Activated T-cell treated with anti-CD3 and anti-CD28 coated beads for 4 hours (primary cell): ENCODE measurements at places on chromosomes 5 and 9.

- no peak for DNase-seq
Observed at GRCh38 chr9:128246471-128246870, 29.3 kb downstream of the GOLGA2 start.

DNA sequence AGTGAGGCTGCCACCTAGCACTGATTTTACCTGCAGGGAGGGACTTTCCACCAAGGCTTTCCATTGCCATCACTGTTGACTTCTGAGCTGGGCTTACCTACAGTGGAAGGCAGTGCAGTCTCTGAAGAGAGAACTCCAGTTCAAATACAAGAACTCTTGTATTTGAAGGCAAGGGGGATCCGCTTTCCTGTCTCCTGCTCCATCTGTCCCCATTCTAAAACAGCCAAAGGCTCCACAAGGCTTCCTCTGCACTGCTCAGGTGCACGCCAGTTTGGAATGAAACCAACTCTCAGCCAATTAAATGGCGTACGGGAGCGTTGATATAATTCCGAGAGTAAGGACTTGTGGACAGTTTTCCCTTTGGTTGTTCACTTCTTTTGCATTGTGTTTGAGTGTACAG is 66.0 kb upstream of the CXCL14 start:
- DNase-seq = no peak

DNA sequence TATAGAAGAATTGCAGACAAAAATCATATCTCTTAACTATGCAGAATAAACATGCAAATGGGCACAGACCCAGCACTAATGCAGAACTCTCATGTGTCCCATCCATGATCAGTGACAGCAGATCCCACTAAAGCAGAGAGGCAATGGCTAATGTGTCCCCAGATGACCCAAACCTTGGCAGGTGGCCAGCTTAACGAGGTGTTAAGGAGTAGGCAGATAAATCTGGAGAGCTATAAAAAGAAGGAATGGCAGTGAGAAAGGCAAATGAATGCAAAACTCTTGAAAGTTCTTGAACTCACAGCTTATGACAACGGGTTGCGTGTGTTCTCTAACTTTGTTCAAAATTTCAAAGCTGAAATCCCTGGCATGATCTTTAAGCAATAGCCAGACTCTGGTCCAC is 265.4 kb downstream of the RASEF start:
- no peak for DNase-seq

DNA sequence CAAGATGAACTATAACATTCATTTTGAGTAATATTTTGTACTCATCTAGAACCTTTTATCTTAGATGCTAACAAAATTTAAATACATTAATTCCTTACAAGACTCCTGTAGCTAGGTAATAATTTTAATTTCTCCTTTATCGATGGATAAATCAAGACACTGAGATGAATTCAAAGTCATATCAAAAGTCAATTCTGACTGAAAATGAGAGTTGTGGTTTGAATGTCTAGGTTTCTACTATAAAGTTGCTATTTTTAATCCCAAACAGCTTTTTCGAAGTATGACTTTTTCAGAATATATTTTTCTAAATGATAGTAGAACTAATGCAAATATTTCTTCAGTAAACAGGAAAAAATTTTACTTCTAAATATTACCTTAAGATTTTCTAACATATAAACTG is 491.7 kb upstream of the FAM174A start:
- no peak for DNase-seq

DNA sequence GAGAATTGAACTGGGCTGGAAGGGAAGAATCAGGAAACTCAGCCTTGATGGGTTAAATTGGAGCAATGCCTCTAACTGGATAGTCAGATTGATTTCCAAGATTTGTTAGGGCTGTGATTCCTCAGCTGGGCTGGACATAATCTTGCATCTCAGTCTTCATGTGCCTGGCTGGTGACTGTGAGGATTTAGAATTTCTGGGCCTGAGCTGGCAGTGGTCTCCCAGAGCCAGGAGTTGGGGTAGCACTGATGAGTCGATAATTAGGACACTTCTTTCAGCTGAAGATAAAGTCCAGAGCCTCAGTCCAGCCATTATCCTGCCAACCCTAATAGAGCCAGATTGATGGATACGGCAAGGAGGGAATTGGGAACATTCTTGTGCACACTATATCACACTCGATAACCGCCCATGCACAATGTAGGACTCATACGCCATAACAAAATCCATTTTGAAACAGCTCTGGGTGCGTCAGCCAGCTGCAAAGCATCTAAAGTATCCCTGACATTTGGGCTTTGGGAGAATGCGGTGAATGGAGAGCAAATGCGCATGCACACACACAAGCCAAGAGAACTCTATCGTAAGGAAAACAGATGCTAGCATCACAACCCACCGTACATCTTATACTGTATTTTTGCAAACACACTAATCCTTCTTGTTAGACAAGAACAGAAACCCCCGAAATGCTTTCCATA is 405.1 kb upstream of the KLF4 start:
- DNase-seq = no peak

DNA sequence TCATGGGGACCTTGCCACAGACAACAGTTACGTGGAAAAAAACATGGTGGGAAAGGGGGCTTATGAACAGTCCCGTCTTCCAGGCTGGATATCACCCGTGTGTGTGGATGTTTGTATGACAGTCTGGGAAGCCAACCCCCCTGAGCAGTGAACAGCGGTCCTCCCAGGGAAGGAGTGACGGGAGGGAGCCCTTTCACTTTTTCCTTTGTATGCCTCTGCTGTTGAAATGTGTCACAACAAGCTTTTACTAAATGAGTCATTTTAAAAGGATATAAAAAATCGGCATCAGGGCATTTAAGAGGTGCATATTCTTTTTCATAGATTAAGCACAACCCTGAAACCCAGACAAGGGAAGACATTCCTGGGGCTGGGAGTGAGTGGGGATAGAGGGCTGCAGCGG is 5.1 kb downstream of the MYMK start:
- DNase-seq = no peak

GRCh38 chr5:78922879-78923621 is 62.1 kb downstream of the ARSB start:
- no peak for DNase-seq

DNA sequence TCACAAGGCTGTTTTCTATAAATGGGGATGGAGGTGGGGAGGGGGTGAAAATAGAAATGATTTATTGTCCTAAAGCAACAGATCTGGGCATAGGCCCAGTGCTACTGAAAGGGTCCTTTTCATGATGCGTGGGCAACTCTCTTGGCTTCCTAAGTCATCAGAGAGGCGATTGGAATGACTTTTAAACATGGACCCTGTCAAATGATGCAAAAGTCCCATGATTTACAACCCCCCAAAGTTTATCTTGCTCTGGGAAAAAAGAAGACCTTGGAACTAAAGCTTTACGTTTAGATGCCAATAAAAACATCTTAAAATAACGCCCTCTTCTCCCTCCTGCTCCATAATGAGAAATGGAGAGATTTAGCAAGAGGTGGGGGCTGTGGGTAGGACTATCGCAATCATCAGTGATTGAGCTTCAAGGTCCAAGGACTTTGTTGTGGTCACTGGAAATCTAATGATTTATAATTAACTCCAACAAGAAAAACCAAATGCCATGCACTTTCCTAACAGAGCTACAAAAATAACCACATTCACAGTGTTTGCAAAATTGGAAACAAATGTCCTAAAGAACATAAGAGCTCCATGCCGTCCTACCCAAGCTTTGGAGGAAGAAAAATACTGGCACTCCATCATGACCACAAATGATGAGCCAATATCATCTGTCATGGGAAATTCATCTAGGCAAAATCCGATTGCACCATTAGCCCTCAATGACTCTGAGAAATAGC is 167.5 kb upstream of the CLINT1 start:
- no peak for DNase-seq

GRCh38 chr5:159163701-159164046 is 45.7 kb downstream of the RNF145 start:
- no peak for DNase-seq

DNA sequence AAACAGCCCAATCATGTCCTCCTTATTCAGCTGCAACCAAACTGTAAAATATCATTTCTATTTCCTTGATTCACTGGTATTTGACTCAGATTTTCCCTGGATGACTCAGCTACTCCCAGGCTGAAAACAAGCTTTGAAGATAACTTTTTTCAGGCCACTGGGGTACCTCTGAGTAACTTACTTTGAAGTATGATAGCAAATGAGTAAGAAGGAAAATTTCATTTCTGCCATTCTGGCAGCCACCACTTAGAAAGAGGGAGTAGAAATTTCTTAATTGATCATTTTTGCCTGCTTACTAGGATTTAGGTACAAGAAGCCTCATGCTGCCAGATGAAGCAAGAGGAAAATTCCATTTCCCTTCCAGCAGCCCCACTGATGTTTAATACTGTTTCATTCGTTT is 247.4 kb downstream of the PRELID2 start:
- no peak for DNase-seq

- no peak for DNase-seq
Observed at GRCh38 chr5:113939988-113940387, 421.9 kb upstream of the KCNN2 start.

- no peak for DNase-seq
Observed at GRCh38 chr9:109602987-109603386, 104.9 kb upstream of the PTPN3 start.

DNA sequence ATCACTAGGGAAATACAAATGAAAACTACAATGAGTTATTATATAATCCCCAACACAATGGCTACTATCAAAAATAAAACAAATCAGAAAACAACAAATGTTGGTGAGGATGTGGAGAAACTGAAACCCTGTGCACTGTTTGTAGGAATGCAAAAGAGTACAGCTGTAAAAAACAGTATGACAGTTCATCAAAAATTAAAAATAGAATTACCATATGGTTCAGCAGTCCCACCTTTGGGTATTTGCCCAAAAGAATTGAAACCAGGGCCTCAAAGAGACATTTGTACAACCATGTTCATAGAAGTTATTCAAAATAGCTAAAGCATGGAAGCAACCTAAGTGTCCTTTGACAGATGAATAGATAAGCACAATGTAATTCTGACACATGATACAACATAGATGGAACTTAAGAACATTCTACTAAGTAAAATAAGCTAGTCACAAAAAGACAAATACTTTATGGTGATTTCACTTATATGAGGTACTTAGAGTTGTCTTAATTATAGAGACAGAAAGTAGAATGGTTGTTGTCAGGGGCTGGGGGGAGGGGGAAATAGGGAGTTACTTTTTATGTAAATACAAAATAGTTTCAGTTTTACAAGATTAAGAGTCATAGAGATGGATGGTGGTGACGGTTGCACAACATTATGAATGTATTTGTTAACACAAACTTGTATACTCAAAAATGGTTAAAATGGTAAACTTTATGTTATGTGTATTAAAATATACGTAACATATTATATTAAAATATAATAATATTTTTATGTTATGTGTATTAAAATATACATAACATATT is 102.8 kb downstream of the KCTD16 start:
- no peak for DNase-seq

GRCh38 chr5:181243564-181244343 is at the start of gene RACK1:
TSS of gene RACK1 (minus strand) at chr5:181243906. CDS start at chr5:181243800, 106 bp downstream.
- DNase-seq = peak; percentile 85

DNA sequence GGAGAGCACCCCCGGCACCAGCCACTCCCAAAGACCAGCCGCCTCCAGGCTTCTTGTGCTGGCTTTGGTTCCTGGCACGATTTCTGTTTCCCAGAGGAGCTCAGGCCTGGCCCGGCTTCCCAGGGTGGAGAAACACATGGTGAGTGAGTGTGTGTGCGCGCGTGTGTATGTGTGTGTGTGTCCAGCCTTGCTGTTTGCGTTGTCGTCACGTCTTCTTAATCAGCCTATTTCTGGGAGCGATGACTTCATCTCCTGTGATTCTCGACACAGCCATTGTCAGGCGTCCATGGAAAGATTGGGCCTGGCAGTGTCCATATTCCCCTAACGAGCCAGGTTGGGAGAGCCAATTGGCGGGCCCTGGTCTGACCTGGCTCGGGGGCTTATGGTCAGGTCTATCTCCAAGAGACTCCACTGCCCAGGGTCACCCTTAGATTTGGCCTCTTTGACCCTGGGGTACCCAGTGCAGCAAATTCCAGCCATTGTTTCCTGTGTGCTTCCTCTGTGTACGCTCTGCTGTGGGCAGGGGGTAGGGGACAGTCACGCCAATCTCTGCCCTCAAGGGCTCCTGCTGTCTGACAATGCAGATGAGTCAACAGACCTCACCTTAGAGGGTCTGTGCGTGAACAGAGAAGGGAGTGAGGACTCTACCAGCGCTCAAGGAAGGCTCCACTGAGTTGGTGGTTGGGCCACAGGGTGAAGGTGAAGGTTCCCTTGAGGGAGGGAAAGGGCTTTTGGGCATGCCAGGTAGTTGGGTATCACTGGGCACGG is 73.8 kb downstream of the DAB2IP start:
- no peak for DNase-seq

- DNase-seq = no peak
Observed at GRCh38 chr9:96219026-96219899, 82.7 kb downstream of the HSD17B3 start.

- no peak for DNase-seq
Observed at GRCh38 chr9:73239570-73240265, 88.1 kb downstream of the ANXA1 start.
